Body of pancreas (tissue), 4 donors: ENCODE measurements at places on chromosomes 16 and 17.

DNA sequence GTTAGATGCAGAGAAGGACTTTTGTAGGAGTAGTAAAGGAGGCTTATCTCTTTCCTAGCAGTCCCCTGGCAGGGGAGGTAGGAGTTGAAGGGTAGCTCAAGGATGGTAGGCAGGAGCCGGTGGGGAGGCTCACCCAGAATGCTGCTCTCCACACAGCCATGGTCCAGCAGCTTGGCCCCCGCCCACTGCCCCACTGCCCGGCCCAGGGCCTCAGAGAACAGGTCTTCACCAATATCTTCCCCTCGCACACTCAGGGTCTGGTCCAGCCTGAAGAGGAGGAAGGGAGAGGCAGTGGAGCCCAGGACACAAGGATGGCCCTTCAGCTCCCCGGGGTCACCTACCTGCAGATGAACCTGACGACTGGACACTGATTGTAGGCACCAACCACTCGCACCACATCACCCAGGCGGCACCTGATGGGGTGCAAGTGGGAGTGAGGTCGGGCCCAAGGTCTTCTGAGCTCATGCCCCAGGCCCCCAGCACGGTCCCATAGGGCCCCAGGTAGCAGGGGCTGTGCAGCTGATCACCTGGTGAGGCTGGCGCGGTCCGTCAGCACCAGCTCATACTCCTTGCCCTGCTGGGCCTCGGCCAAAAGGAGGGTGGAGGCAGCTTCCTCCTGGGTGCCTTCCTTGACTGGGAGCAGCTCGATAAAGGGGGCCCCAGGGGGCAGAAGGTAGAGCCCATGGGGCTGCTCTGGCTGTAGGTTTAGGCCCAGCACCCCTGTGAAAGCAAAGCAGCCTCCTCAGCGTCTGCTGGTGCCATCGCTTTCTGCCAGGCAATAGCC, 3.6 kb downstream of the GHDC start:
- DNase-seq, result no peak

GRCh38 chr16:8718851-8719680, 44.6 kb downstream of the ABAT start:
- DNase-seq, result peak; percentile 25

DNA sequence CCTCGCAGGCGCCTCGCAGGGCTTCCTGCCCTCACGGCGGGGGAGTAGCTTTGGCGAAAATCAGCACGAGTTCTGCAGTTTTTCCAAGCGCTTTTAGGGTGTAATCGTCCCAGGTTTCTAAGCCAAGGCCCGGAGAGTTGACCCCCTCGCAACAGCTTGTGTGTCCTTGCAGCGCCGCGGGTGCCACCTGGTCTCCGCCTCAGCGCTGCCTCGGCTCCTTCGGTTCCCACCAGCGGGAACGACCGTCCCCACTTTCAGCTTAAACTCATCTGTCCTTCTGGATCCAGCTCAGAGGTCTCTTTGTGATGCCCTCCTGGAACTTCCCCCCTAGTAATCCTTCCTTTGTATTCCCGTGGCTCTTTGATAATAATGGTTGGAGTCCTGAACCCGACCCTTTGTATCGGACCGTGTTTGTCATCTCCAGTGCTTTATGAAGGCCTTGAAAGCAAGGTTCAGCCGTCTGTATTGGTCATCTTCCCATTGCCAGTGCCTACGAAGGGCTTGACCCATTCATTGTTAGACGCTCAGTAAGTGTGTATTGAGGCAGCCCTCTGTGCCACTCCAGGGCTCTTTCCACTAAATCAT, 858 bp upstream of the SMARCE1 start:
- DNase-seq, result peak; percentile 5

GRCh38 chr17:10270258-10270657, 71.9 kb upstream of the GAS7 start:
- no peak for DNase-seq

GRCh38 chr17:14840616-14841231, 424.4 kb downstream of the PMP22 start:
- DNase-seq, result no peak

DNA sequence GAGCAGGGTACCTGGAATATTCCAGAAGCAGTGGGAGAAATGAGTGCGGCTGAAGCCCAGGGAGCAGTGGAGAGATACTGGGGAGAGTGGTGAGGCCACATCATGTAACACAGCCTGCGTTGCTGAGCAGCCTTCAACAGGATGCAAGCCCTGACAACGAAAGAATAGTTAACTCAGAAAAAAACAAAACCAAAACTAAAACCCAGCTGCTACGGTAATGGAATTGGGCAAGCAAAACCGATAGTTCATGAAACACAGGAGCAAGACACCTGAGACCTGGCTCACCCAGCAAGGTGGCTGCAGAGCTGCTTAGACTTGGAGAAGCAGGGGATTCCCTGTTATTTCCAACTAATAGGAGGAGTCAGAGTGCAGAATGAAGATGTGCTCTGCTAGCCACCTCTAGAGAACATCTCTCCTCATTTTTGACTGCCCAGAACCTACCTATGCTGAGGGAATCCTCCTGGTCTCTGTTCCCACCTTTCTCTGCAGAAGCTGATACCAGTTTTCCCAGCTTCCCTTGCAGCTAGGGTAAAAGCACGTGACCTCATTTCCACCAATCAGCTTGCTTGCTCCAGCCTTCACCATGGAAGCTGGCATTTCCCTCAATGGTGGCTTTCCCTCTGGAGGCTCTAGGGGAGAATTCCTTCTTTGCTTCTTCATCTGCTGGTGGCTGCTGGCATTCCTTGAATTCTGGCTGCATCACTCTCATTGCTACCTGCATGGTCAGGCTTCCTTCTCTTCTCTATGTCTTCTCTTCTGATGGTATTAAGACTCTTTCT, 59.4 kb upstream of the XYLT1 start:
- no peak for DNase-seq

GRCh38 chr17:66747578-66748275, 87.2 kb upstream of the CACNG5 start:
- no peak for DNase-seq

DNA sequence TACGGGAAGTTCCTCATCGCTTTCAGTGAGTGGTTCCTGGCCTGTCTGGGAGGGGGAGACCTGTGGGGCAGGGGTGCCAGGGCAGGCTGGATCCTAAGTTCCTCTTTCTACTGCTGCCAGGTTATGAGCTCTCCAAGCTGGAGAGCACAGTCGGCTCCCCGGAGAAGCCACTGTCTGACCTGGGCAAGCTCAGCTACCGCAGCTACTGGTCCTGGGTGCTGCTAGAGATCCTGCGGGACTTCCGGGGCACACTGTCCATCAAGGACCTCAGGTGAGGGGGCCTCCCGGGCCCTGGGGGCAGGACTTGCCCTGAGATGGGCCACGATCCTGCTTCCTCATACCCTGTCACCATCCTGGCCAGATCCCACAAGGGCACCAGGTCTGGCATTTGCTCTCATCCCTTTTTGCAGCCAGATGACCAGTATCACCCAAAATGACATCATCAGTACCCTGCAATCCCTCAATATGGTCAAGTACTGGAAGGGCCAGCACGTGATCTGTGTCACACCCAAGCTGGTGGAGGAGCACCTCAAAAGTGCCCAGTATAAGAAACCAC, 5.1 kb downstream of the PRSS8 start:
- DNase-seq, result peak; percentile 58

GRCh38 chr17:51692917-51693316, 432.6 kb downstream of the UTP18 start:
- no peak for DNase-seq

- no peak for DNase-seq
Measured at GRCh38 chr16:26905336-26905735, 161.4 kb upstream of the C16orf82 start.

DNA sequence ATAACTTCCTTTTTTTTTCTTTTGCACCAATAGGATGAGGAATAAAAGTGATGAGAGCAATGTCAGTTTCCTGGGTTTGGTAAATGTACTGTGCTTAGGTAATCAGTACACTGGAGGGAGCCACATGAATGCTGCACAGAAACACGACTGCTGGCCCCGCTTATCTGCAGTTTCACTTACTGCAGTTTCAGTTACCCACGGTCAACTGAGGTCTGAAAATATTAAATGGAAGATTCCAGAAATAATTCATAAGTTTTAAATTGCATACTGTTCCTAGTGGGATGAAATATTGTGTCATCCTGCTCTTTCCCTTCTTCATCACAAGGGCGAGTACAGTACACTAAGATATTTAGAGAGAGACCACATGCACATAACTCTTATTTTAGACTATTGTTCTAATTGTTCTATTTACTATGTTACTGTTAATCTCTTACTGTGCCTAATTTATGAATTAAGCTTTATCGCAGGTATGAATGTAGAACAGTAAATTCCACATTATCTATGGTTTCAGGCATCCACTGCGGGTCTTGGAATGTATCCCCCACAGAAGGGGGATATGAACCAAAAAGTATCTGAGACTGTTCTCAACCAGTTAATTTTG, 6.4 kb upstream of the LGALS3BP start:
- peak; percentile 54 for DNase-seq

- no peak for DNase-seq
Measured at GRCh38 chr17:5043524-5043923, 8.3 kb upstream of the SLC52A1 start.

- peak; percentile 14 for DNase-seq
Measured at GRCh38 chr17:16873174-16874035, 98.5 kb downstream of the TNFRSF13B start.

- no peak for DNase-seq
Measured at GRCh38 chr16:12159028-12159427, 182.5 kb downstream of the SNX29 start.

- DNase-seq, result no peak
Measured at GRCh38 chr16:85344502-85345128, 232.3 kb upstream of the CIBAR2 start.

DNA sequence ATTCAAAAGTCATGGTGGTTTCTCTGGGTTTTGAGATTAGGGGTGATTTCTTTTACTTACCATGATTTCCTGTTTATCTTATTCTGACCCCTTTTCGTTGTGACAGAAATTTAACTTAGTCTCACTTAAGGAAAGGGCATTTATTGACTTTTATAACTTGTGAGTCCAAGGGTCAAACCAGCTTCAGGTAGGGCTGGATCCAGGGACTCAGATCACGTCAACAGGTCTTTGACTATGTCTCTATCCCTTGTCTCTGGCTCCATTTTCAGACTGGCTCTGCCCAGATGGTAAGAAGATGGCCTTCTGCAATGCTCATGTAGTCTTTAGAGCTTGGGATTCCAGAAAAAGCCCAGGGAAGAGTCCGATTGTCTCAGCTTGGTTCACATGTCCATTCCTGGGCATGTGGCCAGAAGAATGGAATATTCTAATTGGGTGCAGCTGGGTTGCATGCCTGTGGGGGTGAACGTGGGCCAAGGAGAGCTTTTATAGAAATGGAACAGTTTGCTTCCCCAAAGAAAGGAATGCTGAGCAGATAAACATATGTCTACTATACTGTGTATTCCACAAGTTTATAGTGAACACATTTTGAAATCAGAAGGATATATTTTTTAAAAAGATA, 13.4 kb downstream of the USP43 start:
- DNase-seq, result no peak

GRCh38 chr17:69207151-69207550, 21.5 kb downstream of the ABCA10 start:
- DNase-seq, result no peak

- no peak for DNase-seq
Measured at GRCh38 chr17:48310748-48311213, 119.2 kb downstream of the SKAP1 start.

- DNase-seq, result no peak
Measured at GRCh38 chr17:35521150-35521549, 16.3 kb downstream of the SLFN12L start.

- DNase-seq, result no peak
Measured at GRCh38 chr17:38556239-38556638, 49.5 kb downstream of the SRCIN1 start.

- peak; percentile 82 for DNase-seq
Measured at GRCh38 chr16:75265911-75266701, 14.7 kb upstream of the BCAR1 start.

GRCh38 chr16:56226187-56226586, 34.9 kb downstream of the GNAO1 start:
- no peak for DNase-seq

GRCh38 chr16:21523411-21524067, 75.8 kb upstream of the METTL9 start:
- DNase-seq, result no peak

DNA sequence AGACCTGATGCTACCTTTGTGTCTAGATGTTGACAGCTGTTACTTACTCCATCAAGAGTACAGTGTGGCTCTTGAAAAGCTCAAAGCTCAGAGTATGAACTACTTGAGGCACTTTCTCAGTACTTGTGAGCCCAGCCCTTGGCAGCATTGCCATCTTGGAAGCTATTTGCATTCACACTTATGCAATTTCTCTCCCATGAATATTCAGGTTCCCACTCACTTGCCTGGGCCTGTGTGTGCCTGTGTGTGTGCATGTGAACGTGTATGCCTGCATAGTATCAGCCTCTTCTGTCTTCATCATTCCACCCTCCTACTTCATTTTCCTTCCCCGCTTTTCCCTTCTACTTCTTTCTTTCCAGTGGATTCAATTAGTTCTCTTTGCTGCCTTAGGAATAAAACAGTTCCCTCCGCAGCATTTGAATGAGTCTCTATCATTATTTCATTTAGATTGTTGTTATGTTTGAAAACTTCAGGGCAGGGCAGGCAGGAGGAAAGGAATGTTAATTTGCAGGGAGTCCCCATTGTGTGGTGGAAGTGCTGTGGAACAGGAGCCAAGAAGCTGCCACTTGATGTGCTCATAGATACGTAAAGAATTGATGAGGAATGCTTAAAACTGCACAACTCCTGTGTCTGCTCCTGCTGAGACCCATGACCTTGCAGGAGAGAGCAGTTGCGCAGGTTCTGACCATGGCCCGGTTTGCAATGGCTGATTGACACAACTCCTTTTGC, 58.9 kb downstream of the HS3ST4 start:
- no peak for DNase-seq

DNA sequence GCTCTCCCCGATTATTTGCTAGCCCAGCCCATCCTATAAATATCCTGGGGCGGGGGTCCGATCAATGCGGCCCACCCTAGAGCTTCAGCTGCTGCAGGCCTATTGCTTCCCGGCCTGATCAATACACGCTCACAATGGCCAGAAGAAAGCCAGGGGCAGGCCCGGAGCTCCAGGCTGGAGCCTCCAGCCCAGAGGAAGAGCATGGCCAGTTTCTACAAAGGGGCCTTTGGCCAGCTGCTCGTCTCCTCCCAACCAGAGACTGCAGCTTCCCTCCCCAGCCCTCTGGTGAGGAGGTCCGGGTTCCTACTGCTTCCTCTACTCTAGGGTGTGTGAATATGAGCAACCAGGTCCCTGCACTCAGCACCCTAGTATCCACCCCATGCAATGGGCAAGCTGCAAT, 36.7 kb downstream of the SALL1 start:
- DNase-seq, result no peak

DNA sequence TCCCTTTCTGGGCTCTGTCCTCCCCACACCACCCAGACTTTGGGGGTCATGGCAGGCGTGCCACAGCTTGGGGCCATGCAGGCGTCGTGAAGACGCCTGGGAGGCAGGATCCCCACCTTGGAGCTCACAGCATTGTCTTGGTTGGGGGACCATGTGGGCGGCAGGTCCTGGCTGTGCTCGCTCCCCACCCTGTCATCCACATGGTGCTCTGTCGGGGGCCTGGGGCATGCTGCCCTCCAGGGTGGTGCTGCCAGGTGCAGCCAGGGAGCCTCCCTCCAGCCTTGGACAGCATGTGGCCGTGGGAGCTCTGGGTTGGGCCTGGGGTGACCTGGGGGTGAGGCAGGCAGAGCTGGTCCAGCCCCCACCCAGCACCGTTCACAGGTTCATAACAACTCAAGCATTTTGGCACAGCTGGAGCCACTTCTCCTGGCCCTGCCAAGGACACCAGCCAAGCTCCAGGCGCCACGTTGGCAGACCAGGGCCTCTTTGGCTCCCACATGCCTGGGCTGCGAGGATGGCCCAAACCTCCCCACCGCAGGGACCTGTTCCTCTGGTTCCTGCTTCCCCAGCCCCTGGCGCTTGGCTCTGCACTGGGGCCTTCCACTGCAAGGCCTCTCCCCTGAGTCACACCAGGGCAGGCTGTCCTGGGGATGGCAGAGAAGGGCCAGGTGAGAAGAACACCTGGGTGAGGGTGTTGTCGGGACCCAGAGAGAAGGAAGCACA, 15.1 kb upstream of the ATP6V0C start:
- peak; percentile 74 for DNase-seq
